ENCODE measurements at places on chromosomes 5 and 9. TPM values are rescaled to one million over a fixed set of nuclear protein-coding genes. Genes with fewer than 3 reads are reported as not detected.

DNA sequence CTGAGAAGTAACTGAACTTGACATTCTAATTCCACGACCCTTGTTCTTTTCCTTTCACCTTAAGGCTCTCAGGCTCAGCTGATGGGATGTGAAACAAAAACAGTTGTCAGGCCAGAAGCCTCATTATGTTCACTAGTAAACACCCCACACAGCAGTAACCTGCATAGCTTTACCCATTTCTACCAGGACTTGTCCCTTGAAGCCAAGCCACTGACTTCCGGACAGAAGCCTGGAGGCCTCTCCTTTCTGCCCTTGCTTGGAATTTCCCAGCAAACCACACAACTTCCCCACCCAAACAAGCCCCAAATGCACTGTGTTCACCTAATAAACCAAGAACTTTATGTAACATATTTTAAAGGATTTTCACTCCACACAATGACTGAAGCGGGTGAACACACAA is 19.6 kb downstream of the PRUNE2 start:
- H3K4me3 ChIP-seq, result no peak overlapping the region
- H3K27me3 ChIP-seq, result no peaks in the 10 kb centered on the region

GRCh38 chr9:122180633-122181032 is 20.9 kb downstream of the MORN5 start:
- no peaks in the 10 kb centered on the region for H3K36me3 ChIP-seq
- no peak overlapping the region for H3K27ac ChIP-seq
- no peak for DNase-seq
- no peak overlapping the region for H3K4me3 ChIP-seq
- H3K27me3 ChIP-seq, result peaks cover 19% of the 10 kb centered on the region

DNA sequence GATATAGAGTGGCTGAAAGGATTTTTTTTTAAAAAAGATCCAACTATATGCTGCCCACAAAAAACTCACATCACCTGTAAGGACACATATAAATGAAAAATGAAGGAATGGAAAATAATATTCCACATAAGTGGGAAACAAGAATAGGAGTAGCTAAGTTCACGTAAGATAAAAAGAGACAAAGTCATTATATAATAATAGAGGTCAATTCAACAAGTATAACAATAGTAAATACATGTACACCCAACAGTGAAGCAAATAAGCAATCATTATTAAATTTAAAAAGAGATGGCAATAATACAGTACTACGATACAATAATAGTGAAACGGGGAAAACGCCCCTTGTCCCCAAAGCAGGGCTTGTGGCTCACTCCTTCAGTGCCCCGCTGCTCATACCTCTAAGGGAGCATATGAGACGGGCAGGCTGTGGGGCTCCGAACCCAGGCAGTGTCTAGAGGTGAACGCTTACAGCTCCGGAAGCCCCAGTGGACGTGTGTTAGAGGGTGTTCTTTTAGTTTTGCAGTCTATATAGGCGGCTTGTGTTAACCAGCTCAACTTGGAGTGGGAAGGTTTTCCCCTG is 12.5 kb upstream of the BTNL9 start:
- no peak for DNase-seq
- no peak overlapping the region for H3K4me3 ChIP-seq
- no peak overlapping the region for H3K27ac ChIP-seq
- no peaks in the 10 kb centered on the region for H3K4me1 ChIP-seq
- H3K27me3 ChIP-seq, result peaks cover 4% of the 10 kb centered on the region

GRCh38 chr9:111474385-111474784 is 9.8 kb downstream of the ECPAS start:
- H3K36me3 ChIP-seq, result peaks cover 11% of the 10 kb centered on the region
- no peak for DNase-seq
- peaks cover 32% of the 10 kb centered on the region for H3K4me1 ChIP-seq
- no peaks in the 10 kb centered on the region for H3K27me3 ChIP-seq
- H3K27ac ChIP-seq, result no peak overlapping the region

GRCh38 chr9:97038611-97039513 is at the start of gene CTSV:
TSS of gene CTSV (minus strand) at chr9:97039142. CDS start at chr9:97038043, 1,099 bp downstream.
- H3K36me3 ChIP-seq, result no peaks in the 10 kb centered on the region
- H3K27ac ChIP-seq, result no peak within 1 kb of the TSS
- H3K4me1 ChIP-seq, result peaks cover 5% of the 10 kb centered on the region
- peak within 1 kb of the TSS; percentile 85 for H3K4me3 ChIP-seq
- peak; percentile 79 for DNase-seq

- H3K4me1 ChIP-seq, result peaks cover 53% of the 10 kb centered on the region
- H3K27me3 ChIP-seq, result peaks cover 16% of the 10 kb centered on the region
- peak overlapping the region; percentile 61 for H3K27ac ChIP-seq
- no peak for DNase-seq
Observed at GRCh38 chr9:124239249-124240073, 18.3 kb upstream of the NEK6 start.

DNA sequence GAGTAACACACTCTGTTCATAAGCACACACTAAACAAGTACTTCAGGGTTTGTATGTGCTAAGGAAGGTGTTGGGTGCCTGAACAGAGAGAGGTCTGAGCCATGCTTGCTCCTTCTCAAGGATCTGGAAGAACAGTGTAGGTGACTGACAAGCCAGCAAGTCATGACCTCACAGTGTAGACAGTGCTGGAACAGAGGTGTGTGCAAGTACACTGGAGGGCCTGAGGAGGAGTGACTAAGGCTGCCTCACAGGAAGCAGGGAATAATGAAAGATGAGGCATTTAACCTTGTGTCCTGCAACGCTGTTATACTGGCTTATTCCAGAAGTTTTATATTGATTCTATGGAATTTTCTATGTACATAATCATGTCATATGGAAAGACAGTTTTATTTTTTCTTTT is 83.9 kb downstream of the TMEM174 start:
- no peaks in the 10 kb centered on the region for H3K36me3 ChIP-seq
- H3K4me3 ChIP-seq, result no peak overlapping the region
- no peaks in the 10 kb centered on the region for H3K4me1 ChIP-seq
- peaks cover 4% of the 10 kb centered on the region for H3K27me3 ChIP-seq
- H3K27ac ChIP-seq, result no peak overlapping the region
- DNase-seq, result no peak

- H3K4me1 ChIP-seq, result peaks cover 99% of the 10 kb centered on the region
- H3K4me3 ChIP-seq, result peak overlapping the region; percentile 68
- peaks cover 84% of the 10 kb centered on the region for H3K36me3 ChIP-seq
- H3K27me3 ChIP-seq, result no peaks in the 10 kb centered on the region
Observed at GRCh38 chr5:157252711-157253465, 13.0 kb upstream of the CYFIP2 start.

DNA sequence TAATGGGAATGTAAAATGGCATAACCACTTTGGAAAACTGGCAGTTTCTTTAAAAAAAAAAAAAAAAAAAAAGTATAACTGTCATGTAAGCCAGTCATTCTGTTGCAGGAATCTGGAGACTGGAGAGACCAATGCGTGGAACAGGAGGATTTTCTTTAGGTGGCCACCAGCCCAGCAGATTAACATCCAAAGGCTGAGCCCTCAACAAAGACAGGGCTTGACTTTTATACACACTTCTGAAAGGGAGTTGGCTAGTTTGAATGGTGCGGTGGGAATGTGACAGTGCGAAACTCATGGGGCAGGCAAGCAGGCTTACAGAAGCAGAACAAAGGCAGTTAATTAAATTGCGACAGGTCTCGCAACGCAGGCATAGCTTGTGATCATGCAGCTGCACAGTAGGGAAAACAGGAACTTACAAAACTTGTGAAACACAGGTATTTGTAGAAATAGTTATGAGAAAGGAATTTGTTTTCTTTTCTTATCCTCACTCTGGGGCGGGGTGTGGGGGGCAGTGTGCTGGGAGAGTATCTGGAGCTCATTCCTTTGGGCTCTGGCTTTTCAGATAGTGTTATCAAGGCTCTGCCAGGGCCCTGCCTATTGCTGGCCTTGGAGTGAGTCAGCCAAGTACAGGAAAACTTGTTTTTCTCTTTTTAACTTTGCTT is 12.0 kb downstream of the UIMC1 start:
- no peaks in the 10 kb centered on the region for H3K27me3 ChIP-seq
- H3K4me3 ChIP-seq, result no peak overlapping the region
- DNase-seq, result no peak

- H3K36me3 ChIP-seq, result no peaks in the 10 kb centered on the region
- H3K4me1 ChIP-seq, result peaks cover 4% of the 10 kb centered on the region
- no peak for DNase-seq
Observed at GRCh38 chr5:160342413-160342941, 27.9 kb downstream of the C1QTNF2 start.

GRCh38 chr5:167051402-167051768 is 1240.1 kb upstream of the WWC1 start:
- no peaks in the 10 kb centered on the region for H3K36me3 ChIP-seq
- no peak for DNase-seq
- no peaks in the 10 kb centered on the region for H3K4me1 ChIP-seq
- no peak overlapping the region for H3K4me3 ChIP-seq

DNA sequence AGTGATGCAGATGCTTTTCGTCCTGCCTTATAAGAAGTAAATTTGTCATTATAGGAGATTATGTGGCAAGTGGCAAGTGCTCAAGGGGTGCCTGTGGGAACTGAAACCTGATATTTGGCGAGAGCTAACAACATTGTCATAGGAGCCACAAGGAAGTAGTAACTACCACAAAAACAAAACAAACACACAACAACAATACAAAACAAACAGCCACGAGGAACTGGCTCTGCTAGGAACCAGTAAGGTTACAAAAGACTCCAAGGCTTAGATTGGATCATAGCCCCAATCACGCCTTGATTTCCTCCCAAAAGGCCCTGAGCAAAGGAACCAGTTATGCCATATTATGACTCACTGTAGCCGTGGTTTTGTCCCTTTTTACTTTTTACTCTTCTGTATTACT is 1045.2 kb downstream of the CDH12 start:
- H3K4me1 ChIP-seq, result no peaks in the 10 kb centered on the region
- DNase-seq, result no peak
- no peaks in the 10 kb centered on the region for H3K36me3 ChIP-seq

- DNase-seq, result no peak
- H3K36me3 ChIP-seq, result no peaks in the 10 kb centered on the region
- no peak overlapping the region for H3K27ac ChIP-seq
- H3K27me3 ChIP-seq, result no peaks in the 10 kb centered on the region
Observed at GRCh38 chr5:17832949-17833745, 198.9 kb downstream of the TAF11L14 start.

TRIM52 gene
- total RNA-seq, result 17.1 TPM

COL5A1 gene
- total RNA-seq, result not detected

PCAT7 gene
- not detected for total RNA-seq

PROB1 gene
- total RNA-seq, result 9.3 TPM

NUTM2F gene
- not detected for total RNA-seq

WHRN gene
- 2.4 TPM for total RNA-seq

DROSHA gene
- total RNA-seq, result 87.6 TPM

KCTD16 gene
- total RNA-seq, result not detected

GABRA6 gene
- total RNA-seq, result not detected

Measured in activated T-helper 1 cell treated with anti-CD3 and anti-CD28 coated beads, Interleukin-12 subunit alpha, Interleukin-12 subunit beta, Interleukin-2, Interleukin-4 antibody, amounts not matched to agents 30 ng/mL and 10 ng/mL and 1 ng/mL, durations not matched to agents 14 hours and 24 hours and 36 hours (primary cell).